ENCODE measurements at places on chromosomes 12 and 14.

DNA sequence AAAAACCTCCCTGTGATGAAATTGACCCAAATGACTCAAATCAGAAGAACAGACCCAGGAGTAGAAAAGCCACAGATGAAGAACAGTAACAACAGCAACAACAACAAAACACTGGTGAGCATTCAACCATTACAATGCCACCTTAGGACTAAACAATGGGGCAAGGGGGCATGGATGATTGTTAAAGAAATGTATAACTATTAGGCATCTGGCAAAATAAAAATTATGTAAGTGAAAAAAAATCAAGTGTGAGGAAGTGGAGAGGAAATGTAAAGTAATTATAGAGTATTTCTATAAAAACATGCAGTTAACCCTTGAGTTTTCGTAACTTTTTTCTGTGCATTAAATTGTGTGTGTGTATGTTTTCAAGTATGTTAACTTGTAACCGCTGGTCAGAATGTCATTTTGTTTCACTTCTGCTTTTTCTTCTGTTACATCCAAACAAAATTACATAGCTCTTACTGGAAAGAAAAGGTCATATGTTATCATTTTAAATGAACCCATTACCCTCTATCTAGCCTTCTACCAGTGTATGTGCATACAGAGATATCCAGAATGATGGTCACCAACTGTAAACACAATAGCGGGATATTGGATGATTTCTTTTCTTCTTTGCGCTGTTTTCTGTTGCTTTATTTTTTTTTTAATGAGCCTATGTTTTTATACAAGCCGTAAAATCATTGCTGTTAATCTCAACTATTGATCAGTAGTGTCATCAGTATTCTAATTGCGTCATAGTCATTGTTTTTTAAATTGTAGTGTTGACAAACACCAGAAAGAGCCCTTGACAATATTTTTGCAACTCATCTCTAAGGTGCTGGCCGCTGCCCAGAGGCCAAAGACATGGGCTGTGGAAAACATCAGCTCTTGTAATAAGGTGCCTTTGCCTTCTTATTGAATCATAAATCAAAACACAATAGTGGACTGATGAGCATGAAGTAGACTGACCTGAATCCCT lies 170.6 kb downstream of the CRADD start:
- DNase-seq: no peak

- no peak for DNase-seq
These were observed 1313.5 kb upstream of the TMEM132C start for GRCh38 chr12:126953365-126953889.

GRCh38 chr12:100494538-100494937 lies 20.9 kb downstream of the NR1H4 start:
- no peak for DNase-seq

DNA sequence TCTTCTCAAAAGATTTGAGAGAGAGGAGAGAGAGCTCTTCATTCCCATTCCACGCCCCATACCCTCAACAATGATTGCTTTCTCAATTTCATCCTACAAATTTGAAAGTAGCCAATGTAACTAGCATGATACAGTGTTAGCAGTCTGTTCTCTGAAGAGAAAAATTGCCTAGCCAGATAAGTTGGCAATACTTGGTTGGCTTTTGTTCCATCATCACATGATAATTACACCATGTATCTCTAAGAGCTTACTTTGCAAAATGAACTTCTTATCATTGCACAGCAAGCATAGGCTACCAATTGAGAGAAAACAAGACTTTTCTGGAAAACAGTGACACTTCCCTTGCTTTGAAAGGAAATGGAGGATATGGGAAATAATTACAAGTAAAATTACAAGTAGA lies 68.9 kb downstream of the FSCB start:
- DNase-seq: no peak

- no peak for DNase-seq
These were observed 46.0 kb upstream of the HIF1A start for GRCh38 chr14:61649283-61649682.

DNA sequence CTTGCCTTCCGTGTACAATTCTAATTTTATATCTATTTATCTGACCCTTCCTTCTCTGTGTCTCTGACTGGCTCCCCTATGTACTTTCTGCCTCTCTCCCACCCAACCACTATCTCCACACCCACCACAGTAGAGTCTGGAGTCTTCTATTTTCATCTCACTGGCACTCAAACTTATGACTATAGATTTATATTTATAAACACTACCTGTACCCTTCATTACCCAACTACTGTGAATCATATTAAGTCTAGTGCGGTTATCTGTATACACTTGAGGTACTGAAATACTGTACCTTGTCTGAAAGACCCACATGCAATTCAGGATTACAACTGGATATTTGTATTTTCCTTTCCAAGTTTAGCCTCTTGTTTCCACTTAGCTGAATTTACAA lies 36.1 kb downstream of the ATP2B1 start:
- no peak for DNase-seq

DNA sequence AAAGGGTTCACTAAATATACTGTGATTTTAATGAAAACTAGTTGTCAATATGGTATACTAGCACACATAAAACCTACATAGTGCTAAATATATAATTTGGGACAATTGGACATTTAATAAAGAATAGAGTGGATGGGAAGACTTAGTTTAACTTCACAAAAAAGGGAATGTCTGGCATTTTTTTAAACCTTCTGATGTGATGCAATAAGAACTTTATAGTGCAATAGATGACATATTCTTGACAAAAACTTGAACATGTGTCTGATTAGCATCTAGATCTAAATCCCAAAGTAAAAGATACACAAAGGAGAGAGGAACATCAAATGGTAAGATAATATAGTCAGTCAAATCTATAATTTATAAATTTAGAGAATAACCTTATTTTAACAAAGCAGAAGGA lies 488.3 kb upstream of the SYT1 start:
- no peak for DNase-seq

DNA sequence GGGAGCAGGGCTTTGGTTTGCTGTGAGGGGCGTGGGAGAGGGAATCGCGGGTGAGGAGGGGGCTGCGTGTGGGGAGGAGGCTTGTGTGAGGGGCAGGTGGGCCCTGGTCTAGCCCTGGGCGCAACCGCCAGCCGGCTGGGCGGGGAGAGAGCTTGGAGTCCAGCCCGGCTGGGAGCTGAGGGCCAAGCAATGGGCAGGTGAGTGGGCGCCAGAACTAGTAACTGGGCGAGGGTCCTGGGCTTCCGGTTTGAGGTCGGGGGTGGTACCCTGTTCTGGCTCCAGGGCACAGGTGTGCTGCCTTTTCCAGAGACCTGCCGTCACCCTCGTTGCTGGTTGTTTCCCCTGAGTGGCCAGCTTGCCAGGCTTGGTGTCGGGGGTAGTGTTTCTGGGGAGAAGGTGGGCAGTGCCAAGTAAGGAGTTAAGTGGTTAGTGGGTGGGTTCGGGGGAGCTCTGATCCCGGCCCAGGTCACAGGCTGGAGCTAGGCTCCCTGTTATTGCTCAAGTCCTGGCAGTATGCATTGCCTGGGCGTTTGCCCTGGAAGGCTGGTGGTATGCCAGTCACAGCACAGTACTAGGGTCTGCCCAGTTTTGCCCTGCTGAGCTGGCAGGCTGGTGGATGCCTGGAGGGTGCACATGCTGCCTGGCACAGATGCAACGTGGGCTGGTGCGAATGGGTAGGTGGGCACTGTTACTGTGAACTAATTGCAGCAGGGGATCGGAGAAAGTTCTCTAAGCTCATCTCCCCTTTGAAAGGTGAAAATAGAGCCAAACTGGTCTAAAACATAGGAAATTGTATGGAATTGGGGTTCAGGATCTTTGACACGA lies 683 bp downstream of the CIPC start:
- no peak for DNase-seq

DNA sequence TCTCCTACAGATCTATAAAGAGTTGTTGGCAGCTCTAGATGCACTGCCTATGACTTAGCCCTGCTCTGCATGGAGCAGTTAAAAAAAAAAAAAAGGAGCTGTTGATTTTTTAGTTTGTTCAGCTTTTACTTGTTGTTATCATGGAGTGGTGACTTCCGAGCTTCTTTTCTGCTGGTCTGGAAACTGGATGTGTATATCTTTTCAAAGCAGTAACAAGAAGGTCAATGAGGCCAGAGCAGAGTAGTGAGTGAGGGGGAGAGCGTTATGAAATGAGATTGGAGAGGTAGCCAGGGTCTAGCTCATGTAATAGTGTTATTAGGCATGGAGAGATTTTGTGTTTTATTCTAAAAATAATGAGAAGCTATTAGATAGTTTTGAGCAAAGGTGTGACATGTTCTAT lies 13.2 kb upstream of the TUBA1B start:
- no peak for DNase-seq

DNA sequence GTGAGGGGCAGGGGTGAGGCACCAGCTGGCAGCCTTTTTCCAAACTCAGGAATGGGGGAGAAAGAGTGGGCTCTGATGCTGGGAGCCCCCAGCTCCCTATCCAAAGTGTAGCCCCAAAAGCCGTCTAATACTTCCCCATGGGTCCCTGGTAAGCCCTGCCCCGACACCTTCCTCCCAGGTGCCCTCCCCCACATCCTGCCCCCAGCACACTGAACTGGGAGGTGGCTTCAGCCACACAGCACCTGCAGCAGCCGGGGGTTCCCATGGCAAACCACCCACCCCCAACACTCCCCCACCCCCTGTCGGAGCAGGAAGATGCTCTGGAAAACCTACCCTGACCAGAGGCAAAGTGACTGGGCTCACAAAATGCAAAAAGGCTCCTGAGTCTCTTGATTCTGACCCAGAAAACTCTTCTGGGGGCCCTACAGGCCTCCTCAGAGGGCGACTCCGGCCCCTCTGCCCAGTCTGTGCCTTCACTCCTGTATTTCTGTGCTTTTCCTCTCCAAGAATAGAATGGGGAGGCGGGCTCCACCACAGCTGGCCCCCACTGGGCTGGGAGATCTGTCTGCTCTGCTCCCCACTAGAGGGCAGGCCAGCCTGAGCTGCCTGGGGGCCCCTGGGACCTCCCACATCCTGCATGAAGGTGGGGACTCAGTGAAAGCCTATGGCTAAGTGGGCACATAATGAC lies 81.6 kb downstream of the ITPK1 start:
- DNase-seq: no peak

- no peak for DNase-seq
These were observed 25.8 kb downstream of the DAO start for GRCh38 chr12:108905725-108906124.

DNA sequence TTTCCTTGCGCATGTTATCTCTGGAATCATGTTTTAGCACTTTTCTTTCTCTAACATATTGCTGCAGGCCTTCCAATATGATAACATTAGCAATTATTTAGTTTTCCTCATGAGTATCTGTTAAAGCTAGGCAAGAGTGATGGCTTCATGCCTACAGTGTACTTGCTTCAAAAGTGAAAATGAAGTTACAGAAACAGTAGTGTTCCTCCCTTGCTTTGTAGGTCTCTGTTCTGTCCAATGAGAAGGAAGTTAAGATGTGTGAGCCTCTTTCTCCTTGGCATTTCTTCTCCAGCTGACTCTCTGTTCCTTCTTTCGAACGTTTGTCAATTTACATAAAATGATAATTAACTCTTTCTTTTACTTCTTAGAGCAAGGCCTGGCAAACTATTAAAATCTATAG lies 22.2 kb downstream of the LRRIQ1 start:
- DNase-seq: no peak

GRCh38 chr12:6763380-6763779 lies 2.8 kb upstream of the PTMS start:
- DNase-seq: no peak

DNA sequence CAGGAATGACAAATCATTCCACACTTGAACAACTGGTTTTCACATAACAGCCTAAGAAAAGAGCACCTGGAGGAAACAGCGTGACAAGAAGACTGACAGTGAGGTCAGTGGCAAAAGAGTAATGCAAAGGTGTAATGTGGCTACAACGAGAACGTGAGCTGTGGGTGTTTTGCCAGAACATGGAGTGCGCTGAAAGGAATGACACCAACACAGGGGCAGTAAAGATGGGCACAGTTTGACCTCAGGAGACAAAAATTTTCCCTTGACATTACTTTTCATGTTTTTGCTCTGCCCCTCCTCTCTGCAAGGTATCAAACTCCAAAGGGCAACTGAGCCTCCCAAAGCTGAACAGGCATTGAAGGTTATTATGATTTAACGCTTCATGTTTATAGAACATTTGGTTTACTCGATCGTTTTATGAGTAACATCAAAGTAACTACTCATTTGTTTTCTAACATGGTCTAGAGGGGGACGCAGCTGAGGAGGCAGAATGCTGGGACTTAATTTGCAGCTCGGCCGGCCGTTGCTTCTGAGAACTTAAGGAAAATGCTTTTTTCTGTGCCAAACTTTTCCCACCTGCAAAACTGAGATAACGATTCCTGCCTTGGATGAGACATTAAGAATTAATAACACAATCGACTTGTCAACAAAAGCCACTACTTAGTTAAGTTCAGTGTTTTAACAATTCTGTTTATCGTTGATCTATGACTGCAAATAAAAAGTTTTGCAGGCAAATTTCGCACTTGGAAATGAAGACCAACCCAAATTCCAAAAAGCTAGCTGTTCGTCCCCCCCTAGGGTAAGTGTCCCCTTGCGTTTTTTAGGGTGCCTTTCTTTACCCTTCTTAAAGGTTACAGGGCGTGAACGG lies 954 bp downstream of the HAUS4 start:
- DNase-seq: no peak

DNA sequence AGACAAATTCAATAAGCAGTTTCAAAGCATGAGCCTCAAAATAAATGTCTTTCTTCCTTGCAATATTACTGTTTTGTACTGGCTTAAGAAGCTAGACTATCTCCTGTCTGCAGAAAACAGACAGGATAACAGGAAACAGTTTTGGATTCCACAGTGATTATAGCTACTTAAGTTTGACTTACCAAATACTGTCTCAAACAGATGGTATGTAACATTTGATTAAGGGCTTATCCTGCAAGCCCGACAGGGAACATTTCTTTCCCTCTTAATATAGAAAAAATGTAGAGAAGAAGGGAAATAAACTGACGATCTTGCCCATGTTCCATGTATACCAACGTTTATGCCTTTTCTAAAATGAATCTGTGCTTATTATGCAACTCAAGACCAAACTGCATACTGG lies 179.9 kb upstream of the EEA1 start:
- no peak for DNase-seq

GRCh38 chr12:100101000-100101399 lies 41.7 kb downstream of the BLTP3B start:
- no peak for DNase-seq

DNA sequence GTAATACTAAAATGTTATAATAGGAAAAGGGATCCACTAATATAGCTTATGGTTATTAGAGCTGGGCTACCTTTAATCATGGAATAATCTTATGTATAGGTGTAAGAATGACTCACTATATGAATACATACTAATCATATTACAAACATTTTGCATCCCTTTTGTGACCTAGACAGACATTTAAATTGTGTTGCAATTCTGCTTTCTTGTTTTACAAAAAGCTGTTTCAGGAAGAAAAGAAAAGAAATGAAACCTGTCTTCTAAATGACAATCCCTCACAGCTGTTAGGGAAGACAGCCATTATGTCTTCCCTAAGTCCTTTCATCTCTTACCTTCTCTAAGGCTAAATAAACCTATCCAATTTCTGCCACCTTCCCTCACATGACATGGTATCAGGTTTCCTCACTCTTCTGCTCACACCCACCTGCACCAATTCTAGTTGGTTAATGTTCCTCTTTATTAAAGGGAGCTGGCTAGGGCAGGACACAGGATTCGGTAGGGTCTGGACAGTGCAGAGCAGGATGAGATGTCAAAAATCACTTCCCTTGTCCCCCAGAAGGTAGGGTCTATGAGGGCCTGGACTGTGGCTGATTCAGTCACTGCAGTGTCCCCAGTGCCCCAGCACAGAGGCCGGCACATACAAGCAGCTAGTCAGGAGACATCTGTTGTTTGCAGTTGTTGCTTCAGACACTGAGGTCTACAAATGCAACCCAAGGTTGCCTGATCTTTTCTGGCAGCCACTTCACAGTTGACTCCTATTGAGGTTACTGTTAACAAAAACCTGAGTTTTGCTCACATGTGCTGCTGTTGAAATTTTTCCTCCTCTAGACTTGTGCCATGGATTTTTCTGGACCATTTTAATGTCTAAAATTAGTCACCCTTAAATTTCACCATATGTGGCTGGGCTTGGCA lies 3.7 kb downstream of the DHRS7 start:
- DNase-seq: no peak
